Esophagus squamous epithelium (tissue), 5 donors: ENCODE measurements at places on chromosomes 16 and 17.

DNA sequence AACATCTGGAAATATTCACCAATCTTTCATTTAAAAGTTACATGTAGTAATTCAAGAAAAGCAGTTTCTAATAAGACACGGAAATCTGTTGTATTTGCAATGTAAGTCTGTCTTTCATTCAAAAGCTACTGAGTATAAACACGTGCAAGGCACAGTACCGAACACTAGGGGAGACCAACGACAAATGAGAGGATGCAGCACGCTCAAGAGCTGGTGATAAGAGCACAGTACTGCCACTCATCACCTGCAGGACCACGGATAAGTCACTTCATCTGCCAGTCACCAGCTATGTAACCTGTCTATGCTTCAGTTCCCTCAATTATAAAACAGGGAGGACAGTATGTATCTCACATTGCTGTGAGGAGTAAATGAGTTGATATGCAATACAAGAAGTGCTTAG lies 67.1 kb downstream of the CLEC18A start:
- no peak for DNase-seq

DNA sequence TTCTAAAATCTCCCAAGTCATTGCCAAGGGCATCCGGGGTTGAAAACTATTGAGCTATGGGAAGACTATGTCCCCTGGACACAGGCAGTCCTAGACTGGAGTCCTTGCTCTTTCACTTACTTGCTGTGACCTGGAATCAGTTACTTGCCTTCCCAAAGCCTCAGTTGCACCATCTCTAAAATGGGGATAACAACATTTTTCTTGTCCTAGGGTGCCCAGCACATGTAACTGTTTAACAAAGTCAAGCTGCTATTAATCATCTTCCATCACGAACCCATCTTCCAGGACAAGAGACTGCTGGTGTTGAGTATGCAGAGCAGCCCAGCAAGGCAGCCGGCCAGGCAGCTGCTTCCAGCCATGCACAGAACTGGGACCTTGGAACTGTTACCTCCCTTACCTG lies 9.9 kb upstream of the CACNG4 start:
- DNase-seq, result no peak

DNA sequence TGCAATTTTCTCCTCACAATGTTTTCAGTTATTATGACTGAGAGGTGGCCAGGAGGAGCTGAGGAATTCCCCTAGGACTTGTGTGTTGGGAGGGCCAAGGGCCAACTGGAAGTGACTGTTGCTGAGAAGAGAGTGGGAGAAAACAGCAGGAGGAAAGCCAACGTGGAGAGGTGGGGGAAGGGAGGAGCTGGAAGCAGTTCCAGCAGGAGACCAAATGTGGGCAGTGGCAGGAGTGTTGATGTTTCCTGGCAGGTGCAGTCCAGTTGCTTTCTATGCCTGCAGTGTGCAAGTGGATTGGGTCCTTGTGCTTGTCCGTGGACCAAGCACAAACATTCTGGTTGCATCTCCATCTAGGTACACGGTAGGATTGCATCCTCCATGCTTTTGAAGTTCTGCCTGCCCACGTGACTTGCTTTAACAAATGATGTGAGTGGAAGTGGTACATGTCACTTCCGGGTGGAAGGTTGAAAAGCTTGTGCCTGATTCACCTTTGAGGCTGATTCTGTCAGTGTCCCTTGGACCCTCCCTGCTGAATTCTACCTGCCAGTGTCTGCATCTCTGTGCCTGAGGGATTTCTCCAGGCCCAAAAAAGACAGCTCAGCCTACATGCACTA lies 54.7 kb upstream of the CRHR1 start:
- no peak for DNase-seq

GRCh38 chr16:79393127-79393526 lies 207.4 kb downstream of the MAF start:
- DNase-seq, result no peak

DNA sequence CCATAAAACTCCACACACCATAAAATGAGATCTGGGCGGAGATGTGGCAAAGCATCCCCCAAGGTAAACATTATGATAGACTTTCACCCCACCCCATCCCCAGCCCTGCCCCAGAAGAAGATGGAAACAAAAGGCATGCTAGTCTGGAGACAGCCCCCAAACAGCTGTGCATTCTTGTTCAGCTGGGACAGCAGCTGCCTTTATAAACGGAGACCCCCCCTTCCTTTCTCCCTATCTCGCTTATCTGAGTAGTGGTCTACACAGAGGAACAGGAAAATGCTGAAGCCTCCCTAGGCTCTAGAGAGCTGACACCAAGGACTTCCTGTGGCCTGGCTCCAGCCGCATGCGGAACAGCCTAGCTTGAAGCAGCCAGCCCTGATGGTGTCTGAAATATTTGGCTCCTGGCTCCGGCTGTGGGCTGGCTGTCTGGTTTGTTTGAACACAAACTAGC lies 190.3 kb upstream of the ANKFN1 start:
- no peak for DNase-seq

DNA sequence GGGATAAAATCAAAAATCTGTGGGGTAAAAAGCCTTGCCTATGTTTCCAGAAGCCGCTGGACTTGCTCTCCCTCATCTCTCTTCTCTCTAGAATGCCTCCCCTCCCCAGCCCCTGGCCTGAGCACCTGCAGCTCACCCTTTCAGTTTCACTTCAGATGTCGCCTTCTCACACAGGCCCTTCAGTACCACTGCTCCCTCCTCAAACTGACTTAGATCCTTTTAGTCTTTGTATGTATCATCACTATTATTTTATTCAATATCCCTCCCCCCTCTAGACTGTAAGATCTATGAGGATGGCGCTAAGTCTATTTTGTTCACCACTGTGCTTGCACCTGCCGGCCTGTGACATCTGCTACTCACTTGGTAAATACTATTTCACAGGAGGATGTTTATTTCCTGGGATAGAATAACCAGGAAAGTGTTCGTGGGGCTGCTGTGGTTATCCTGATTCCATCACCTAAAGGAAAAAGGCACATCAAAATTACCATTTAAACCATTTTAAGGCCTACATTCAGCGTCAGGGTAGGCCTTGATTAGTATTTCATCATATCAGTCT lies 122.3 kb downstream of the MRTFB start:
- no peak for DNase-seq

- DNase-seq, result no peak
Observed at GRCh38 chr17:40462343-40463121, 19.3 kb downstream of the IGFBP4 start.

GRCh38 chr17:76278952-76279741 lies 14.0 kb downstream of the UBALD2 start:
- peak; percentile 33 for DNase-seq

- no peak for DNase-seq
Observed at GRCh38 chr17:77354670-77355455, 214.1 kb downstream of the SEC14L1 start.

DNA sequence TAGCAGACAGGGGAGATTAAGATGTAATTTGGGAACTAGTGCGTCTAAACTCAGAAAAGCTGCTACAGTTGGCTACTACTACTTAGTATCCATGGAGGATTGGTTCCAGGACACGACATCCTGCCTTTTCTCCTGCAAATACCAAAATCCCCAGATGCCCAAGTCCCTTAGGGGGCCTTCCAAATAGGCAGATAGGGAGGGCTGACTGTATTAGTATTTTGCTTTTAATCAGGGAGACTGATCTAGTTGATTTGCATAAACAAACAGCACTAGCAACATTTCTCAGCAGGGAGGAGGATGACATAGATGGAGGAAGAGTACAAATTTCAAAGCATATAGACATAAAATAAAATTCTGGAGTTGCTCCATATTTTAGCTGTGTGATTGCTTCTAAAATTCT lies 621.6 kb upstream of the GOT2 start:
- no peak for DNase-seq

GRCh38 chr16:67967958-67968399 lies 458 bp downstream of the SLC12A4 start:
- DNase-seq, result no peak

DNA sequence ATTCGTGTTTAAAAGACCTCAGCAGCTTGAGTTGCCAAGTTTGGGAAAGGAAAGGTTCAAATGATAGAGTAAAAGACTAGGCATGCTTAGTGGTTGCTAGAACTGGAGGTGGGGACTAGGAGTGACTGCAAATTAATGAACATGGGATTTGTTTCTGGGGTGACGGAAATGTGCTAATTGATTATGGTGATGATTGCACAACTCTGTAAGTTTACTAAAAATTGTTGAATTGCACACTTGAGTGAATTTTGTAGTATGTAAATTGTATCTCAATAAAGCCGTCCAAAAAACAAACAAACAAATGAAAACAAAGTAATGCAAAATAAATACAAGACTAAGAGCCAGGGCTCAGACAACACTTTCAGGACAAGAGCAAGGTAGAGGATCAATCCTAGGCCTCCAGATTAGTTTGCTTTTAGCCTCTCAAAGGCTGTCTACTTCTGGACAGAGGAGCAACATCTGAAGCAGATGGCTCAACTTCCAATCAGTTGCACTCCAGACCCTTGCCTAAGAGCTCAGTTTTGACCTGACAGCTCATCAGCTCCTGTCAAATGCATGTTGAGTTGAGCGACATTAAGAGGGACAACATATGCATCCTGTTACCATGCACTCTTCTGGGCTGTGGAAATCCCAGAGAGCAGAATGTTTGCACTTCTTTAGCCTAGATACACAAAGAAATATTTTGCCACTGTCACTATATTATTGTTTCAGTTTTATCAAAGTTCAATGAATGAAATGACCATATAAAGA lies 111.2 kb upstream of the ASIC2 start:
- no peak for DNase-seq

DNA sequence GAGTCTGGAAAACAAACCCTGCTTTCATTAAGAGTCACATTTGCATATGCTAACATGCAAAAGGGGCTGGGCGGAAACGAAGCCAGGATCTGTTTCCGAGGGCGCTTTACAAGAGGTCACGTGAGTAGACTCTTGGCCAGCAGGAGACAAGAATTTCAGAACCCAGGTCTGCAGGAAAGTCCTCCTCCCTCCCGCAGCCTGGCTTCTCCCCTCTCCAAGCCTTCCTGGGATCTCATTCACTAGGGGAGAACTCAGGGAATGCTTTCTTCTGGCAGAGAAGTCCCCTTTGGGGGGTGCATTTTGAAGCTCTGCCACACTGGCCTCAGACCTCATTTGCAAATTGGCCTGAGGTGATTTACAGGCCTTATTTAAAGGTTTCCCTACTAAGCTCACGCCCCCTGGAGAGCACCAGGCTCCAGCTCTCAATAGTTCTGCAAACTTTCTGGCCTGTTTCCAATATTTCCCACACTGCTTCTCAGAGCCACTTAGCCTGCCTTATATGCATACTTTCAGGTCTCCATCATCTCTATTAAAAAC lies 57.2 kb upstream of the CACNG5 start:
- DNase-seq, result no peak

GRCh38 chr17:27526604-27527002 lies 70.4 kb downstream of the KSR1 start:
- no peak for DNase-seq

DNA sequence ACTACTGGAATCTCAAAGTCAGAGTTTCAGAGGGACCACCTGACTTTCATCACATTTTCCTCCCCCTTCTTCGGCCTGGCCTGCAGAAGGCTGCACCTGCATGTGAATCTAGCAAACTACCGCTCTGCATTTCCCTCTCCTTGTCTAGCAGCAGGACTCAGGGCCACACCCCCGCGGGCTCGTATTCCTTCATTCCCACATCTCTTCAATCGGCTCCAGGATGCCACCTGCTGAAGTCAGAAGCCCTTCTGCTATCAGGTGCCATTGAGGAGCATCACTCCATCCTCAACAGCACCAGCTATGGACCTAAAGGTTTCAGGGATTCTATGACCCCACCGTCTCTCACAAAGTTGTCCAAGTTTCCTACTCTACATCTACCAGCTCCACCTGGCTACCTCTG lies 169.5 kb downstream of the VPS53 start:
- DNase-seq, result no peak

- no peak for DNase-seq
Observed at GRCh38 chr17:41065829-41066624, at the start of gene KRTAP2-4. Gene KRTAP2-4 (minus strand): TSS chr17:41065879. CDS start chr17:41065845, 34 bp downstream.

GRCh38 chr17:36072431-36073121 lies 8.5 kb downstream of the CCL18 start:
- no peak for DNase-seq

DNA sequence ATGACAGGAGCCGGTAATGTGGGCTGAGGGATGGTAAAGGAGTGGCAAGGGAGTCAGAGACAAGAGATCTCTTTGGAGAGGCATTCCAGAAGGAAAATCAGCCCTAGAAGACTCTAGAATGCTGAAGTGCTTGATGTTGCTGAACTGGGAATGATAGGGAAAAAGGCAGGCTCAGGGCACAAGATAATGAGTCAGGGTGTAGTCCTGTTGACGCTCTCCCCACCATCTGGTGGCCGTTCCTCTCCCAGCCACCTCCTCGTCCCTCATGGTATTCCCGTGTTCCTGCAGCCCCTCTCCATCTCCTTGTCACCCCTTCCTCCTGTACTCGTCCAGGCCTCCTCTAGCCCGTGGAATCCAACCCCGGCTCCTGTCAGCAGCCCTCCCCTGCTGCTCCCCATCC lies 11.1 kb upstream of the ALDOA start:
- DNase-seq, result no peak

DNA sequence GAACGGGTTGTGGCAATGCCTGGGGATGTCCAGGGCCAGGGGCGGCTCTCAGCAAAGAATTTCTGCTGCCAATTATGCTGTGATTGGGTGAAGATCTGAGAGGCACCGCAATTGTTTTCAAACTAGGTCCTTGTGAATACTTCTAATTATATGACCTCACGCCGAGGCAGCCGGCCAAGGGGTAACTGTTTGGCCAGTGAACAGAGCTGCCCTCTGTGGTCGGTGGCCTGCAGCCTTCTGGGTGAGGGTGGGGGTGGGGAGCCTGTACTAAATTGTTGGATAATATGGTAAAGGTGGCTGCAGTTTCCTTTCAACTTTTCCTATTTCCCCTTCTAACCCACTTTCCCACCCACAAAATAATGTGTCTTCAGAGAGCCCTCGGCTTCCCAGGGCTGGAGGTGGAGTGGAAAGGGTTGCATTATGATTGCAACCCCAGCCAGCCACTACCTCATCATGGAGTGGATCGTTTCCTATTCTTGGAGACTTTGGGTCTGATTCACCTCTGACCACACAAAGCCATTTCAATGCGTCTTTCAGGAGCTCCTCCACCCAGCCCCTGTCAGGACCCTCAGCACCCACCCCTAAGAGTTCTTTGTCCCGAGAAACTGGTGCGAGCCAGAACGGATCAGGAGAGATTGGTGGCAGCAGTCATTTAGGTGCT lies 2.0 kb upstream of the DNAI2 start:
- DNase-seq, result no peak

DNA sequence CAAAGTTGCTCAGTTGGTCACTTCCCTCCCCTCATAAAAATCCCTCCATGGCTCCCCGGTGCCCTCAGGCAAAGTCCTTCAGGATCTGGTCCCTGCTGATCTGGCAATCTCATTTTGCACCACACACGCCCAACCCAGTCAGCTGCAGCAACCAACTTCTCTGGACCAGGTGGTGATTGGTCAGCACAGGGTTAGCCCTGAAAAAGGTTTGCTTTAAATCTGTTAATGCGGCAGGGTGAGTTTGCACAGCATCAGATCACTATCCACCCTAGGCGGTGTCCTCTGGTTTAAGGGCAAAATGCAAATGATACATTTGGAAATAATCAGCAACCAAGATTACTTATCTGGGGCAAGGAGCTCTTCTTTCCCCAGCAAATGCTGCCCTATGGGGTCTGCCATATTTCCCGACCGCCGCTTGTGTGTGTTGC lies 42.9 kb upstream of the TNRC6C start:
- no peak for DNase-seq
